HFFc6 (cell line): ENCODE measurements at places on chromosomes 5 and 9. TPM values are rescaled to one million over a fixed set of nuclear protein-coding genes. Genes with fewer than 3 reads are reported as not detected.

- H3K4me3 ChIP-seq = no peak overlapping the region
- peaks cover 13% of the 10 kb centered on the region; the same call in 1 of the 2 replicates for H3K36me3 ChIP-seq
Measured at GRCh38 chr9:135301271-135302263, 178.0 kb upstream of the PPP1R26 start.

GRCh38 chr5:67255881-67256280, 59.3 kb upstream of the CD180 start:
- H3K36me3 ChIP-seq = no peaks in the 10 kb centered on the region
- peak; percentile 42 for DNase-seq
- H3K27ac ChIP-seq = no peak overlapping the region
- peaks cover 19% of the 10 kb centered on the region for H3K4me1 ChIP-seq
- peaks cover 3% of the 10 kb centered on the region; the same call in 1 of the 2 replicates for H3K27me3 ChIP-seq

Gene PDCD1LG2
- total RNA-seq = 43.0 to 61.4 TPM (median 52.2 TPM) in 3 replicates

GRCh38 chr5:42912184-42912798, 100.6 kb upstream of the SELENOP start:
- no peak overlapping the region for H3K27ac ChIP-seq
- no peaks in the 10 kb centered on the region for H3K36me3 ChIP-seq
- H3K27me3 ChIP-seq = no peaks in the 10 kb centered on the region; the same call in 1 of the 2 replicates

DNA sequence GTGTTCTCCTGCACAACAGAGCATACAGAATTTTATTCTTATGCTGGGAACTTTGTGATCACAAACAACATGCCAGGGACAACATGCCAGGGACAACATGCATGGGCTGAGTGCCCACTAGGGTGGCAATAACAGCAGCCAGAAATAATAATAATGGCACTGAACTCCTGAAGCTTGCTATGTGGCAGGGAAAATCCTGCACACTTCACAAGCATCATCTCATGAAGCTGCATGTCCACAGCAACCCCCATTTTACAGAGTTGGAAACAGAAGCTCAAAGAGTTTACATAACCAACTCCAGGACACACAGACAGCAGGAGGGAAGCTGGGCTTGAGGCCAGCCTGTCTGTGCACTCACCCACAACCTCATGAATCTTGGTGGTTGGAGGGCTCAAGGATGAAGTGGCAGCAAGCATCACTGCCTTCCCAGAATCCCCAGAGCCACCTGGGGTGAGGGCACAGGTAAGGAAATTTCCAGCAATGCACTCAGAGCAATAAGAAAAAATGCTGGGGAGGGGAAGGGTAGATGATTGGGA, 111.4 kb downstream of the GABBR2 start:
- H3K4me3 ChIP-seq = no peak overlapping the region
- H3K4me1 ChIP-seq = no peaks in the 10 kb centered on the region
- DNase-seq = no peak

- peaks cover 58% of the 10 kb centered on the region for H3K4me1 ChIP-seq
- no peak for DNase-seq
- no peak overlapping the region; the same call in 1 of the 2 replicates for H3K4me3 ChIP-seq
- H3K27me3 ChIP-seq = no peaks in the 10 kb centered on the region; the same call in 1 of the 2 replicates
Measured at GRCh38 chr5:138985256-138985655, 110.1 kb upstream of the LRRTM2 start.

- peak; percentile 38 for DNase-seq
- H3K4me3 ChIP-seq = no peak overlapping the region
- no peaks in the 10 kb centered on the region; the same call in none of the 2 replicates for H3K27me3 ChIP-seq
- peak overlapping the region; percentile 66 for H3K27ac ChIP-seq
Measured at GRCh38 chr5:173016598-173017046, 33.1 kb downstream of the ATP6V0E1 start.

DNA sequence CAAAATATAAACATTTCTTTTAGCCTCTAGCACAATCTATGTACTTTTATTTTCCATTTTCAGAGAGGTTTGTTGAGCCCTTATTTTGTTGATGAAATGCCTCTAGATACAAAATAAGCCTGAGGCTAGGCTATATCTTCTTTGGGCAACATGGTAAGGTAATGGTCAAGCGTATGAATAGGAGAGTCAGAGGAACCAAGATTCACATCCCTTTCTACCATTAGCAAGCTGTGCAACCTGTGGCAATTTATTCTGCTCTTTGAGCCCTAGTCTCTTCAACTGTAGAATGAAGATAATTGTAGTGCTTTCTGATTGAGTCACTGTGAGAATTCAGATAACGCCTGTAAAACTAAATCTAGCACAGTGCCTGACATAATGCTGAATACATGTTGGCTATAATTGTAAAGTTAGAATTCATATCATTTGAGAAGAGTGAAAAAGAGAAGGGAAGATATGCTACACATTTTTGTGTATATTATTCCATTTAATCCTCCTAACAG, 412.5 kb downstream of the CCDC171 start:
- no peak for DNase-seq
- H3K4me3 ChIP-seq = no peak overlapping the region
- no peaks in the 10 kb centered on the region for H3K27me3 ChIP-seq
- no peaks in the 10 kb centered on the region for H3K36me3 ChIP-seq
- peaks cover 8% of the 10 kb centered on the region for H3K4me1 ChIP-seq

DNA sequence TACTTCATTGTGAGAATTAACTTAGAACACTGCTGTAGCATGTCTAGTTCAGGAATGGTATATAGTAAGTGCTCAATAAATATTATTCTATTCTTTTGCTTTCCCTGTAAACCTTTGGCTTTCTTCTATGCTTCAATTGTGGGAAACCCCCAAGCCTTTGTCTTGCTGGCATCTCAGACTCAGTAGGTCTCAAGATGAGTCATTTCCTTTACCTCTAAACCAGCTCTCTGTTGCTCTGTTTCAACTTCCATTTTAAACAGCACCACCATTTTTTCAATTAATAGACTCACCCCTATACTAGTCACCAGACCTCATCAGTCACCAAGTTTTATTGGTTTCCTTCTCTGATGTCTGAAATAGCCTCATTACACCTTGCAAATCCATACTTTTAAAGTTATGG, 43.5 kb downstream of the DMAC1 start:
- H3K27me3 ChIP-seq = no peaks in the 10 kb centered on the region
- DNase-seq = no peak
- no peak overlapping the region for H3K27ac ChIP-seq
- H3K4me1 ChIP-seq = no peaks in the 10 kb centered on the region
- H3K4me3 ChIP-seq = no peak overlapping the region

DNA sequence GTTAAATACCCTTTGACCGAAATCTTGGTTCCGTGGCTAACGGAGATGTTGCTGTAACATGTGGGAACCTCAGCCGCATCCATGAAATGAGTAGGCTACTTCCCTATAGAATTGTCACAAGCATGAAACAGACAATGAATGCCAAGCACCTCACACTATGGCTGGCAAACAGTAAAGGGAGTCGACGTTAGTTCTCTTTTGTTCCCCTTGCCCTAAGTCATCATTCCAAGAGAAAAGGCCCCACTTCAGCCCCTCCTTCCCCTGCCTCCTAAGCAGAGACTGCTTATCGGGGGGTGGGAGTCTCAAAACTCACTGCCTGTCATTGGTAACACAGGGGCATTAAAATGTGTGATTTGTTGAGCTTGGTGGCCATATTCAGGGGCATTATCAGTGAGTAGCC, 159.6 kb downstream of the MAPKAP1 start:
- H3K27me3 ChIP-seq = no peaks in the 10 kb centered on the region; the same call in 1 of the 2 replicates
- H3K27ac ChIP-seq = no peak overlapping the region
- H3K4me1 ChIP-seq = peaks cover 51% of the 10 kb centered on the region
- no peaks in the 10 kb centered on the region for H3K36me3 ChIP-seq

GRCh38 chr5:145776886-145777285, 58.3 kb downstream of the PRELID2 start:
- peaks cover 33% of the 10 kb centered on the region for H3K4me1 ChIP-seq
- no peaks in the 10 kb centered on the region for H3K27me3 ChIP-seq
- no peak overlapping the region for H3K27ac ChIP-seq
- H3K4me3 ChIP-seq = no peak overlapping the region
- no peaks in the 10 kb centered on the region for H3K36me3 ChIP-seq
